ENCODE measurements at places on chromosomes 3 and 15. TPM values are rescaled to one million over a fixed set of nuclear protein-coding genes. Genes with fewer than 3 reads are reported as not detected.

- no peak for DNase-seq
These were observed 247.3 kb upstream of the NSMCE3 start for GRCh38 chr15:29516929-29517328.

DNA sequence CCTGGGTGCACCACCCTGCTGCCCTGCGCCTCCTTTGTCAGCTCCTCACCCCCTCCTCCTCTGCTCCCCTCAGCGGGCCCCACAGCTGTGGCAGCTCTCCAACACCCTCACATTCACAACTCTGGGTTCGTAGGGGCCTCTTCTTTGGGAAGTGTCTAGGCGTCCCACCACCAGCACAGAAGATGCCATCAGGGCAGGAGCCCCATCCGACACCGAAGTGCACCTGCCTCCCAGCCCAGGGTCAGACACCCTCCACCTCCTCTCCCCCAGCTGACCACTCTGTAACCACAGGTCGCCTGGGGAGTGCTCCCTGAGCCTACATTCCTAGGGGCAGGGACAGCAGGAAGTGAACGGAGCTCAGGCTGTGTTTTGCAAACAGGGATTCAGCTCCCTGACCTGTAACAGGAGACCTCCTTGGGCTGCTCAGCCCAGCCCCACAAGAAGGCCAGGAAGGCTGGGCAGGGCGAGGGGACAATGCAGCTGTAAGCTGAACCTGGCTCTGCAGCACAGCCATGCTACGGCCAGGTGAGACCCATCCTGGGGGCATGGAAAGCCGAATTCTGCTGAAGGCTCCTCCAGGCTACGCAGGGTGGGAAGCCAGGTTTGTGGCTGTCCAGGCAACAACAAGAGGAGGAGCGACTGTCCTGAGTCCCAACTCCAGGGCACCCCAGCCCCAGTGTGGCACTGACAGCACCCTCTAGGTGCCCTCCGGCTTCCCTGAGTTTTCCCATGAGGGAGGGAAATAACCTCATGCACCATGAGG lies 269.0 kb downstream of the GOLGA6L6 start:
- no peak for DNase-seq

DNA sequence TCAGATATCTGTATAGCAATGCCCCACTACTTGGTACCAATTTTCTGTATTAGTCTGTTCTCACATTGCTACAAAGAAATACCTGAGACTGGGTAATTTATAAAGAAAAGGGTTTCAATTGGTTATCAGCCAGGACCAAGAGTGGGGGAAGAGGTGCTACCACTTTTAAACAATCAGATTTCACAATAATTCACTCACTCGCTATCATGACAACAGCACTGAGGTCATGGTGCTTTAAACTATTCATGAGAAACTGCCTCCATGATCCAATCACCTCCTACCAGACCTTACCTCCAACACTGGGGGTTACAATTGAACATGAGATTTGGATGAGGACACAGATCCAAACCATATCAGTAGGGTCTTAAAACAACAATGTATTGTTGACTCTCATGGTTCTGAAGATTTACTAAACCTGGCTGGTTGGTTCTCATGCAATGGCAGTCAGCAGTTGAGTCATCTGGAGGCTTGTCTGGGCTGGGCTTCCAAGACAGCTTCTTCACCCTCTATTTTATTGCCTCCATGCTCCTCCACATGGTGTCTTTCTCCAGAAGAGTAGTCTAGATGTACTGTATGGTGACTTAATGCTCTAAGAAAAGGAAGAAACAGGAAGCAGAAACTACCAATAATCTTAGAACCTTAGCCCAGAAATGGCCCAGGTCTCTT lies 21.2 kb upstream of the TM4SF4 start:
- DNase-seq, result no peak

DNA sequence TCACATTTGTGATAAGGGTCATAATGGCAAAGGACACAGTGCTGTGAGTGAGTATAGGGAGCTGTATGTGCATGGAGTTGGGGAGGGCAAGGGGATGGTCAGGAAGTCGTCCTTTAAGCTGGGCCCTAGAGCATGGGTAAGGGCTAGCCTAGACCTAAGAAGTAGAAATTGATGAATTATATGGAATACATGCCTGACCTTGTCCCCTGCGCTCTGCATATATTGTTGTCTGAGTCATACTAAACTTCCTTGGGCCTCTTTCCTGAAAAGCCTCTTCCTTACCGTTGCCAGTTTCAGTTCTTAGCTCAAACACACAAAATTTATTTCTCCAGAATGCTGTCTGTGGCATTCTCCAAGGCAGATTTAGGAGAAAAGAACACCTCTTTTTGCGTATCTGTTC lies 4.6 kb downstream of the SNRK start:
- DNase-seq, result no peak

DNA sequence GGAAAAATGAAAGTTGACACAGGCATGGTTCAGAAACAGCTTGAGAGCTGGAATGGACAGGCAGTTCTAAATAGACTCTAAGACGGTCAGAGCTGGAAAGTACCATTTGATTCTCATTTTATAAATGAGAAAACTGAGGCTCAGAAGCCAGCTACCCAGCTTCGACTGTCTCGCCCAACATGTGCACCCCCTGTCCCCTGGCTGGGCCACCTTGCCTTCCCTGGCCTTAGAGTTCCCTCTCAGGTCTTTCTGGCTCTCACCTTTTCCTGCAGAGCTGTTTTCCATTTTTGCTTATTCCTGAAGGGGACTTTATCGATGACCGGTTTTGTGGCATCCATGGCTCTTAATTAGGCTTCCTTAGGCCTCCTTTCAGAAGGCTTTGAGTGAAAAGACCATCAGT lies 17.3 kb upstream of the DOCK3 start:
- DNase-seq, result no peak

DNA sequence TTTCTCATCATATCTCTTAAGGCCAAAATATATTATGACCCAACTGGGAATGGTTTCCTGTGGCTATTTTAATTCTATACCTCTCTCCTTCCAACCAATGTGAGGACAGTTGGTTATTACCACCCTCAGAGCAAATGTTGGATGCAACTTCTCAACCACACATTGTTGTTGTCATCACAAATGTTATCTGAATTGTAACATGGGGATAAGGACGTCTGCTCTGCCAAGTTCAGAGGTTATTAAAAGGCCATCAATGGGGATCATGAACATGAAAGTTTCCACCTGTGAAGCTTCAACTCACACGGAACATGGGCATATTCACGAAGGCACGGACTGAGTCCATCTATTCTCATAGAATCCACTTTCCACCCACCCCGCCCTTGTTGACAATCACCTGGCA lies 46.8 kb downstream of the MB21D2 start:
- DNase-seq, result no peak

GRCh38 chr15:59543721-59544547 lies 67.6 kb upstream of the GCNT3 start:
- DNase-seq, result no peak

DNA sequence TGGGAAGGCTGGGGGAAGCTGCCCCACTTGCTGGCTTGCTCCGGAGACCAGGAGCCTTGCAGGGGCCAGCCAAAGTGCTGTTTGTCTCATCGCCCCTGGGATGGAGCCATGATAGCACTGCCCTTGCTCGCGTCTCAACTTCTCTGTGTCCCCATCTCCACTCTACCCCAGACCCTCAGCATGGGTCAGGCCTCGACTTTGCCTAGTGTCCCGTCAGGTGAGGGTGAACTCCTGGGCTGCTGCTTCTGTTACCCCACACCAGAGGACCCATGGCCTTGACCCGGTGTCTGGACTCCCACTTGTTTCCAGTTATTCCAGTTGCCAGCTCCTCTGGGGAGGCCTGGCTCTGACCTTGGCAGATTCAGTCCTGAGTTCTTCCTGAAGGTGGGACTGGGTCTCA lies 36.5 kb upstream of the DUSP7 start:
- no peak for DNase-seq

GRCh38 chr15:48603123-48603500 lies 42.4 kb downstream of the FBN1 start:
- DNase-seq, result no peak

DNA sequence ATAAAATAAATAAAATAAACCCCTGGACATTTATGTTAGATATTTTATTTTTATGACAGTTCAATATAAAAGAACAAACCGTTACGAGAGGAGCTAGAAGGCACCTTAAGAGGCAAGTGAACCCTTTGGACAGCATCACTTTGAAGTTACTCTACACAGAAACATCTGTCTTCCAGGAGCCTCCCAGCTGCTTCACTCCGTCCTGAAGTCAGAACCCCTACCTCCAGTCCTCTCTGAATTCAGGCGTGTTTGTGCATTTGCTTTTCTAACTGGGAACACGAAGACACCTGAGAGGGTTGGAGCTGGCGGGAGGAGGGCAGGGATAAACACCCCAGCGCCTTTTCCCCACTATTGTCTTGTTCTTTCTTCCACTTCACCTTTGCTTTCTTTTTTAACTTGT lies 46.2 kb downstream of the CMTM7 start:
- no peak for DNase-seq

DNA sequence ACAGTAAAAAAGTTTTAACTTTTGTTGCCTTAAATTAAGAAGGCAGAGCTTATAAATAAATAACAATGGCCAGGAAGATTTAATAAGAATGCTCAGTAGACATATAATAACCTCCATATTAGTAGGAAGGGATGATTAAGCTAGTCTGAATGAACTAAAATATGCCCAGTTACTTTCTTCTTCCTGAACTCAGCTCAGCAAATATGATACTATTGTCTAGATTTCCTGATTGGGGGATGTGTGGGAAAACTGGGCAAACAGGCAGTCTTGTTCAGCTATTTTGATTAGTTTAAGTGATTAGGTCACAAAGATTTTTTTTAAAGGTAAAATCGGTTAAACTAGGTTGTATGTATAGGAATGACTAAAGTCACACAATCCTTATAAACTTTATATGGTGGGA lies 167.2 kb upstream of the SLC2A2 start:
- no peak for DNase-seq

RPP25 gene
- 6.0 TPM for total RNA-seq

CAMK2N2 gene
- total RNA-seq, result 0.53 TPM

WDR93 gene
- total RNA-seq, result not detected

CTXND1 gene
- 6.3 TPM for total RNA-seq

EPHA6 gene
- total RNA-seq, result 0.98 TPM

HHLA2 gene
- 0.31 TPM for total RNA-seq
